ENCODE measurements at places on chromosomes 6 and 20. TPM values are rescaled to one million over a fixed set of nuclear protein-coding genes. Genes with fewer than 3 reads are reported as not detected.

DNA sequence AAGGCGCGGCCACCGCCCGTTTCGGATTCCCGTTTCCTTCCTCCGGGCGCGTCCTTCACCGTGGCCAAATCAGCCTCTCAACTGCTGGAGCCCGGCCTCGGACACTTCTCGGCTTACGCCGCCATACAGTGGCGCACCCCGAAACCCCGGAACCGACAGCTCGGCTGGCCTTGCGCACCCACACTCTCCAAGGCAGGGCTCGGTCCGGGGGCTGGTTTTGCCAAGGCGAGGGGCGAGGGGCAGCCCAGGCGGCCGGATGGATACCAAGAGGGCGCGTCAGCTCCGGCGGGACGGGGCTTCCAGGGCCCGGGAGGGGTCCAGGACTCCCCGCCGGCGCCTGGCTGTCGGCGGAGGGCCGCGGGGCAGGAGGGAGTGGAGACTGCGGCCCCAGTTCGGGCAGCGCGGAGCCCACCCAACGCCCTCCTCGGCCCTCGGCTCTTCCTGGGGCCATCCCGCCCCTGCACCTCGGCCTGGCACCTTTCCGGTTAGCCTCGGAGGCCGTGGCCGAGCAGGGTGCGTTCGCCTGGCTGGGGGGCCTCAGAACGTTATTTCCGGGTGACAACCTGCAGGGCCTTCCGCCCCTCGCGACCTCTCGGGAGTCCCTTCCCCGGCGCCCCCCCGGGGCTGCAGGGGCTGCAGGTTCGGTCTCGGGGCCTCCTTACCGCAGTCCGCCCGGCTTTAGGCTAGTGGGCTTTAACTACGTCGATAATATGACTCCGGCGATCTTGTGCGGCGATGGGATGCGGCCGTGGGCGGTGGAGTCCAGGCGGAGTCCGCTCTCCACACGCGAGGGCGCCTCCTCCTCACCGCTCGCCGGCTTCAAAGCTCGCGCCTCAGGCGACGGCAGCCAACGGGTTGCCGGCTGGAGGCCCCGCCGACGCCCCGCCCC, 697 bp upstream of the CEP43 start:
- no peaks in the 10 kb centered on the region for H3K36me3 ChIP-seq
- peak overlapping the region; percentile 72 for H3K4me3 ChIP-seq
- peak; percentile 65 for DNase-seq
- H3K4me1 ChIP-seq, result peaks cover 12% of the 10 kb centered on the region
- peak overlapping the region; percentile 24 for H3K27ac ChIP-seq
- no peaks in the 10 kb centered on the region for H3K27me3 ChIP-seq

The C20orf202 gene
- total RNA-seq, result not detected

- no peak overlapping the region for H3K27ac ChIP-seq
- H3K36me3 ChIP-seq, result no peaks in the 10 kb centered on the region
- DNase-seq, result no peak
- H3K4me3 ChIP-seq, result no peak overlapping the region
- H3K4me1 ChIP-seq, result no peaks in the 10 kb centered on the region
Observed at GRCh38 chr6:36700071-36700812, 2.6 kb downstream of the RAB44 start.

DNA sequence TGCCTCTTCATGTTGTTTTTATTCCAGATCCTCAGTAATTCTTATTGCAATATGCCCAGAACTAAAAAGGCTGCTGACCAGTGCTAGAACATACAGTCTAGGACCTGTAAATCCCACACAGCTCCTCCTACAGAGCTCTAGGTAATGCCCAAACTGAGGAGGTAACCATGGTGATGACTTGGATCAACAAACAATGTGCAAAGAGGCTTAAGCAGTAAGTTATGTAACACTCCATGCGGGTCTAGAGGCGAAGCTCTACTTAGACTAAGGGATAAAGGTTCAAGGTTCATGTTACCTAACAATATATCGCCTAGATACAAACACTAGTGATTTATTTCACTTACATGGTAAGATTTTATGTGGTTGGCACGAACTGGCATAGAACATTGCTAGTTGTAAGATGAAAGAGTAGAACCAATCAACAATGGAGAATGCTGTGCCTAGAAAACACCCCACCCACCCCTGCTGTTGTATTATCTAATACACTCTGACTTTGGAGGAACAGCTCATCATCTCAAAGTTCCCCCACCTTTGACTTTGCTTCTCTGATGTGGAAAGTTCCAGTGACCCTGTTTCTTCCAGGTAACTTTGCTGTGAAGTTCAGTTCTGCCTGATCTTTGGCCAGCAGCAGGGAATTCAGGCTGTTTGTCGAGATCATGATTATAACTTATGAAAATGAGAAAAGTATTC, 242.4 kb downstream of the ALDH8A1 start:
- no peak overlapping the region for H3K27ac ChIP-seq
- H3K27me3 ChIP-seq, result no peaks in the 10 kb centered on the region
- DNase-seq, result no peak

The CCN5 gene
- total RNA-seq, result 377 TPM

Measured in ascending aorta (tissue), 2 donors.